ENCODE measurements at places on chromosomes 2 and 18.
A peak's percentile ranks its signal among the peaks of the same experiment; 100 is the strongest.

- peak; percentile 66 for DNase-seq
Measured at GRCh38 chr18:48939205-48940097, 11.3 kb downstream of the SMAD7 start.

GRCh38 chr2:126766295-126766968 is 110.5 kb downstream of the GYPC start:
- DNase-seq: no peak

DNA sequence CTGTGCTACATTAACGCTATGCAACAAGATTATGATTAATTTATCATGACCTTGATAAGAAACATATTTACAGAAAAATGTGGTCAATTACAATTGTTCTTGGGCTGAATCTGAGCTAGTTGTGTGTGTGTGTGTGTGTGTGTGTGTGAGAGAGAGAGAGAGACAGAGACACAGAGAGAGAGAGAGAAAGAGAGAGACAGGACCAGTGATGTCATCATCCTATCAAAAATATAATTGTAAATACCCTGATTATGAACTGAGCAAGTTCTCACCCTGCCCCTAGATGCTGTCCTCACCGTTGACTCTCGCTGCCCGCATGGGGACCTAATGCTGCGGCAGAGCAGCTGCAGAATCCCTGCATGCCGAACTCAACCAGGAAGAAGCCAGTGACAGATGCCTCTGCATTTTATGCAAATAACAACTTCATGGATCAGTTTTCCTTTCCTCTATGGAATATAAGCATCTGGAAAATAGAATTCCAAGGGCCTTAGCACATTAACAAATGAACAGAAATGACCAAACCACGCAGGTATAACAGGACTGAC is 512.5 kb downstream of the PLCL1 start:
- no peak for DNase-seq

- DNase-seq: no peak
Measured at GRCh38 chr18:76484749-76485387, 10.2 kb downstream of the ZNF516 start.

DNA sequence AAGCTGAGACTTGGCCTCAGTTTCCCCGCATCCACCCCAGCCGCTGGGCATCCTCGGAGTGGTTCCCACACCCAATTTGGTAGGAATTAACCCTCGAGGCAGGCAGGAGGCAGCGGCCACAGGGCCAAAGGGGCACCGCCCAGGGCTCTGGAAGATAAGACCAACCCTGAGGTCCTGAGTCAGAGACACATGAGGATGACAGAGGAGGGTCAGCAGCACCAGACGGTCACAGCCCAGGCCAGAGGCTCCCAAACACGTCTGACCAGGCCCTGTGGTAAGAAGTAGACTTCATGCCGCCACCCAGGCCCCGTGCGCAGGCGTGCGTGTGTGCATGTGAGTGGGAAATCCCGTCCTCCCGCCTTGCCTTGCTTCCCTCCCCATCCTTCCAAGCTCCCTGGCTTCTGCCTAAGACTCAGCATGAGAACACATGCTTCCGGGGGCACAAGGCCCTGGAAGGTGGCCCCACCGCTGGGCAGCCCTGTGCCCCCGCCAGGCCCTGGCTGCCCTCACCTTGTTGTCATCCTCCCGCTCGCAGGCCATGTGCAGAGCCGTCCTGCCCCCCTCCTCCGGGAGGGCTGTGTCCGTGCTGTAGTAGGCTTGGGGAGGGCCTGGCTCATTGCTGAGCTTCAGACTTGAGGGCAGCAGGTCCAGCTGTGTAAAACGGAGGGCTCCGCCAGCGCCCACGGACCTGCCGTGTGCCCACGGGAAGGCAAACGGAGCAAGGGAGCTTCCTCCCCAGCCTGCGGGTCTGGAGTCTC is 46.3 kb downstream of the ANKMY1 start:
- DNase-seq: no peak

DNA sequence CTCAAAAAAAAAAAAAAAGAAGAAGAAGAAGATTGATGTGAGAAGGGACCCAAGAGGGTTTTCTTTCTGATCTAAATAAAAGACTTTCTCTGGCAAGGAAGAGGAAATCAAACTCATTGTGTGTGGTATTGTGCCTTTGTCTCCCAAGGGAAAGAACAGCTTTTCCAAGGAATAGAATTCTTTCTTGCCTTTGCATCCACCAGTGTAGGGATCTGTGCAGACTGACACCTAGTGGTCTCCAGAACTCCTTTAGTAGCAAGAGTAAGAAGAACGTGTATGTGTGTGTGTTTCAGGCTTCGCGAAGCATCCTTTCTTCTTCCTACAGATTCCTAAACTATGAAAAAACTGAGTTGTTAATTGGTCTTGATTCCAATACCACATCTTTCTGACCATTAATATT is 33.5 kb upstream of the CRIM1 start:
- DNase-seq: no peak

DNA sequence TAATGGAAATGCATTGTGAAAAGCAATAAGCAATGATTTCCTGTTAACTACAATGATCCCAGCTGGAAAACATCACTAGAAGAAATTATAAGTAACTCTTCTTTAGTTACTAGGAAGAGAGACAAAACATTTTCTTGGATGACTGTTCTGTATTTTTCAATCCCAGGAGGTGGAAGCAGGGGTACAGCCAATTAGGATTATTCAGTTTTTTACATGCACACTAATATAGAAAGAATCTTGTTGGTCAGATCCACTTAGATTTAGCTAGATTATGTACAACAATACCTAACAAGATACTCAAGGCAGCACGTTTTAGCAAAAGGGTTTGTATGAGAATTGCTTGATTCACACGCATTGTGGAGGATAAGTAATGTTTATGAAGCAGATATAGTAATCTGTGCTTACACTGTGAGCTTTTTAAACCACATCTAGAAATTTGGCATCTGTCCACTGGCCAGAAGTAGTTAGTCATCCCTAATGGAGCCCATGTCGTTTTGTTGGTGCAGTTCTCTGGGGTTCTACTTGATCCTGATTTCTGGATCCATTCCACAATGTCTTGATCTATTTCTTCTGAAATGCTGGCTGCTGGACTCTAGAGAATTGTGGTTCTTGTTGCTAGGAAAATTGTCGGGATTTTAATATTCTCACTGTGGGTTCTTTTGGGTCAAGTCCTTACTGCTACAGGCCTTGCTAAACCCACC is 199.7 kb downstream of the ADCYAP1 start:
- no peak for DNase-seq

DNA sequence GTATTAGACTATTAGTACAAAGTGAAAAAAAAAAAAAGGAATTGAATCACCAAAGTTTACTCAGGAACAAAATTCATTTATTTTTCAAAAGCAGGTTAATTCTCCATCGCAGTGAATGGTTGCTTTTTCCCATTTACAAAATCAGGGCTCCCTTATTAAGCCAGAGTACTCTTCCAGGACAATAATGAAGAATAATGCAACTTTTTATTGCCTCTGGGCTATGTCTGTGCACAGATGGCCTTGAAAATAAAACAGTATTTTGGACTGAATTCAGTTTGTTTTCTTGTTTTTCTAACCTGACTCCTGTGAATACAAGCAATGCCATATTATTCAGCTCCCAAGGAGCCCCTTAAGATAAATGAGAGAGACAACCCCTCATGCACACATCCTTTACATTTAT is 246.8 kb downstream of the KCNS3 start:
- no peak for DNase-seq

- no peak for DNase-seq
Measured at GRCh38 chr18:57336343-57336742, 16.0 kb upstream of the ST8SIA3 start.

GRCh38 chr18:24983566-24984139 is 368.3 kb downstream of the ZNF521 start:
- no peak for DNase-seq

- no peak for DNase-seq
Measured at GRCh38 chr2:181250691-181251090, 206.5 kb upstream of the ITGA4 start.

DNA sequence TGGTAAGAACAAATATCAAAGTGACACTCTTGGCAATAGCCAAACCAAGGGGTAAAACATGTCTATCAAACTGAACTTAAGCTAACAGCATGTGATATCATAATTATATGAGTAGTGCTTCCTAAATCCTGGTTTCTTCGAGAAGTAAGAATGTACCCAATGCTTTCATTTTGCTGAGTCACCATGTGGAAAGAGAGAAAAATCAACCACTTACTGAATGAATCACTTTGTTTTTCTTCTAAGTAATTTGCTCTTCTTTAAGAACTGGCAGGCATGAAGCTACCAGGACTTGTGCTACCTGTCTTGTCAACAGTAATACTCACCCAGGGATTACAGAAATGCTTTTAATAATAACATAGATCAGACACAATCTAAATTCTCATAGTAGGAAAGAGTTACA is 19.0 kb upstream of the DUSP19 start:
- no peak for DNase-seq

DNA sequence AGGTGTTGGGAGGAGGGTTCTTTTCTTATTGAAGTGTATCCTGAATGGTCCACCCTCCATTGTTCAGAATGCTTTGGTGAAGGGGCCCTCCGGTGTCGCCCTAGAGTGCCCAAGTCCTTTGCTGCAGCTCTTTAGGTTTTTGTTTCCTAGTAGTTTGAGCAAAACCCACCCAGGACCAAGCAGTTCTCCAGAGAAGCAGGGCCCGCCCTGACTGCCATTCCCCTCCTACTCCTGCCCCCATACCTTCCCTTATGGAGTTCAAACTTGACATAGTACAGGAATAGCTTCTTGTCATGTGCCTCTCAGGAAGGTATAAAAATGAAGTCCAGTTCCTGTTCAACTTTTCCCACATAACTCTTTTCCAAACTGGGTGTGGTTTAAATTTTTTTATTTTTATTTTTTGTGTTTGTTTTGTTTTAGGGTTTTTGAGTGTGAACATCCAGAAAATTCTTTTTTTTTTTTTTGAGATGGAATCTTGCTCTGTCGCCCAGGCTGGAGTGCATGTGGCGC is 5.6 kb downstream of the MERTK start:
- no peak for DNase-seq

- no peak for DNase-seq
Measured at GRCh38 chr18:40685219-40685618, 1269.8 kb upstream of the PIK3C3 start.

DNA sequence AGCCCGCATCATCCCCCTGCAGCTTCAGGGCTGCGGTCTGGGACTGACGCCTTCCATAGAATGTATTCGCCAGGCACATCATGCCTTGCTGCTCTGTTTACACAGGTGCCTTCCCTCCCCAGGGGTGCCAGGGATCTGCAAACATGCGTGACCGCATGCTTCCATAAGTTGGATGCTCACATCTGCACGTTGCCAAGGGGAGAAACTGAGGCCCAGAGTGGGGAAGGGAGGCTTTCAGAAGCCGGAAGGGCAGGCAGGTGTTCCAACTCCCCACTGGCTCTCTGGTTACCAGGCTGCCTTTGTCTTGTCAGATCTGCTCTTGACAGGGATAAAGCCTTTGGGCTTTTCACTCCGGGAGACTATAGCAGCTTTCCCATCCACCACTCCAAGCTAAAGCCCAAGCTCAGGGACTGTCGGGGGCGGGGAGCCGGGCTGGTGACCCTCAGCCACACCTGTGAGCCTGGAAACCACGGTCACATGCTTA is 125.8 kb upstream of the TNP1 start:
- DNase-seq: peak; percentile 33

GRCh38 chr2:237931205-237931721 is 35.6 kb upstream of the UBE2F start:
- no peak for DNase-seq

DNA sequence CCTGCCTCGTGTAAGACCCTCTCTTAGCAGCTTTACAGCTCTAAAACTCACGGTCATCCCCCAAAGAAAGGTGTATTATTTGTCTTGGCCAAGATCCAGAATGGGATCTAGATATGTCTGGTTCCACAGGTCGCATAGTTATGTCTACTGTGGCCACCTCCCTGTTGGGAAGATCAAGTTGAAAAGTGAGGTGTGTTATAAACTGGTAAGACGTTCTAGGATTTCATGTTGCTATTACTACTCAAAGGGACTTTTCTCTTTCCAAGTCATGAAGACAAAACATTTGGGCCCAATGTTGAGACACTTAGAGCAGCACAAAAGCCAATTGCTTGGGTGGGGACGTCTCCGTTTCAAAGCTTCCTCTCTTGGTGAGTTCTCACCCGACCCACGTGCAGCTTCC is 766.0 kb downstream of the RNF144A start:
- no peak for DNase-seq

All from WTC11 (cell line).